ENCODE measurements at places on chromosomes 16 and 17. TPM values are rescaled to one million over a fixed set of nuclear protein-coding genes. Genes with fewer than 3 reads are reported as not detected.

The GOSR2 gene
- total RNA-seq, result 78.3 TPM

The PFN1 gene
- 1,010 TPM for total RNA-seq

GRCh38 chr16:12728469-12728868 lies 75.2 kb downstream of the CPPED1 start:
- H3K27ac ChIP-seq, result no peak overlapping the region
- H3K4me3 ChIP-seq, result no peak overlapping the region
- no peak for DNase-seq
- H3K4me1 ChIP-seq, result peaks cover 4% of the 10 kb centered on the region

GRCh38 chr17:42045719-42046118 lies 4.7 kb downstream of the C17orf113 start:
- no peak for DNase-seq
- no peak overlapping the region for H3K27ac ChIP-seq
- H3K36me3 ChIP-seq, result no peaks in the 10 kb centered on the region
- H3K27me3 ChIP-seq, result peaks cover 16% of the 10 kb centered on the region

GRCh38 chr16:10921536-10922327 lies 20.5 kb downstream of the DEXI start:
- no peak overlapping the region for H3K4me3 ChIP-seq
- no peaks in the 10 kb centered on the region for H3K36me3 ChIP-seq
- no peak overlapping the region for H3K27ac ChIP-seq
- no peaks in the 10 kb centered on the region for H3K27me3 ChIP-seq

Measured in MCF 10A (cell line).